ENCODE measurements at places on chromosomes 5 and 9.

GRCh38 chr5:73296772-73297171 lies 123.8 kb downstream of the TMEM174 start:
- DNase-seq = no peak

- no peak for DNase-seq
These were observed 4.7 kb upstream of the TOR2A start for GRCh38 chr9:127739614-127740330.

DNA sequence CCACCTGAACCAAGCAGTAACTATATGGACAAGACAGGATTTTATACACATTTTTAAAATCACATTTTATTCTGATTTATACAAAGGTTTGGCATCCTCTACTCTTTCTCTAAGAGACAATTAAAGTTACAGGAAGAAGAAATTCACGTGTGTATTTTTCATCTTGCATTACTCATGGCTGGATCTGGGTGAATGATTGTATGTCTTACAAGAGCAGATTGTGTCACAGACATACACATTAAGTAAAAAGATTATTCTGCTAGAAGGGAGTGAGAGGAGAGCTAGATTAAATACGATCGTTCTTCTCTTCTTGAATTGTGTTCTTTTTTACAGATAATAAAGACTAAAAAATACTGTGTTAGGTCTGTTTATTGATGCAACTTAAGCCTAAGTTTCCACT lies 20.8 kb upstream of the CEP120 start:
- no peak for DNase-seq

GRCh38 chr9:97660847-97661246 lies 27.2 kb downstream of the NCBP1 start:
- DNase-seq = no peak

GRCh38 chr5:157390551-157391297 lies 69.3 kb upstream of the NIPAL4 start:
- DNase-seq = no peak

GRCh38 chr5:56876327-56876726 lies 33.1 kb upstream of the SETD9 start:
- no peak for DNase-seq

DNA sequence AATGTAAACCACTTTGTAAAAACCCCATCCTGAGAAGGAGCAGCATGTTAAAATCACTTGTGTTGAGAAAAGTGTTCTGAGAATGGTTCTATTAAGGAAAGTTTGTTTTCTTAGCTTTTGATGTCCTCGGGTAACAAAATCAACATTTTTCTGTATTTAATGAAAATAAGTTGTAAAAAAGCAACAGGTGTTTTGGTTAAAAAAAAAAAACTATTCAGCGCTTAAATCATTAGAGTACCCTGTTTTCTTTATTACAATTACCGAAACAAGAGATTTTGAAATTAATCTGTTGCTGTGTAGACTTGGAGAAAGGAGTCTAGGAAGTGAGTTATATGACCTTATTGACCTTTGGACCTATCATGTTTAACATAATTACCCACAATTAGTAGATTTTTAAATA lies 167.7 kb downstream of the XRCC4 start:
- DNase-seq = no peak
